Peyer's patch (tissue), 4 donors: ENCODE measurements at places on chromosomes 12 and 14. TPM values are rescaled to one million over a fixed set of nuclear protein-coding genes. Genes with fewer than 3 reads are reported as not detected.

DNA sequence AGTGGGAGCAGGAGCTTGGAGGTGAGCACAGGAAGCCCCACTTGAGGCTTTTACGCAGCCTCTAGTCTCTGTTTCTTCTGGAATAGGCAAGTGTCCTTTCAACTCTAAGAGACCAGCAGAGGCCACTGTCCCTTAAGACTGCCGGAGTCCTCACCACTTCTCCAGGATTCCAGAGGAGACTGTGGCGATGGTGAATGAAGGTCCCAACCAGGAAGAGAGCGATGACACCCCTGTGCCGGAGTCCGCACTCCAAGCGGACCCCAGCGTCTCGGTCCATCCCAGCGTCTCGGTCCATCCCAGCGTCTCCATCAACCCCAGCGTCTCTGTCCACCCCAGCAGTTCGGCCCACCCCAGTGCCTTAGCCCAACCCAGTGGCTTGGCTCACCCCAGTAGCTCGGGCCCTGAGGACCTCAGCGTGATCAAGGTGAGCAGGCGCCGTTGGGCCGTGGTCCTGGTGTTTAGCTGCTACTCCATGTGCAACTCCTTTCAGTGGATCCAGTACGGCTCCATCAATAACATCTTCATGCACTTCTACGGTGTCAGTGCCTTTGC, 442 bp downstream of the FLVCR2 start:
- peak; percentile 49 for DNase-seq

DNA sequence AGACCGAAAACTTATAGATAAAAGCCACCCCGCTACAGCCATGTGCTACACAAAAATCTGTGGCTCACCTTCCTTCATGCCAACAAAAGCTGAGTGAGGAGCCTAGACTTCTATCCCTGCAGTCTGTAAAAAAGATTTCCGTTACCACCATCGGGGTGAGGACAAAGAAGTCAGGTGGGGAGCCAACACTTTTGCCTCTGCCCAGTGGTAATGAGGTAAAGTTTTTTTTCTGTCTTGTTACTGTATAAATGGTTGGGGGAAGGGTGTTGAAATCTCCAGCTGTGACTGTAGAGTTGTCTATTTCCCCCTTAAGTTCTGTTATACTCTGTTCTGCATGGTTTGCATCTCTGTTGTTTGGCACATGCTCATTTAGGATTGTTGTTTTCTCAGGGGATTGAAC, 707.8 kb downstream of the FLRT2 start:
- no peak for DNase-seq

- DNase-seq: no peak
These were observed 78.4 kb downstream of the TTC8 start for GRCh38 chr14:88902850-88903249.

DNA sequence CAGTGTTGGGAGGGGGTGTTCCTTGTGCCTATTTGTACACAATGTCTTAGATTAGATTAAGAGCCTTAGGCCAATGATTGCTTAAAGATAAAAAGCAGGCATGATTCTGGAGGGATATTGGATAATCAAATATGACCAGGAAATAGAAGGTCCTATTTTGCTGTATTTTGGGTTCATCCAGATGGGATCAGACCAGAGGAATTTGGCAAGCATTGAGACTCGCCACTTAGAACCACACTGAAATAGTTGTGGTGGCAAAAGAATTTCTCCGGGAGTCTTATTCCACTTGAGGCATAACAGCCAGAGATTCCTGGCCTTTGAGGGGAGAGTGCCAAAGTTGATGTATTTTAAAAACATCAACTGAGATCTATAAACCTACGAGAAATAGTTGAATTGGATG, 327.2 kb downstream of the RAD51B start:
- no peak for DNase-seq

GRCh38 chr14:93010522-93011140, 87.7 kb downstream of the CHGA start:
- DNase-seq: peak; percentile 61

DNA sequence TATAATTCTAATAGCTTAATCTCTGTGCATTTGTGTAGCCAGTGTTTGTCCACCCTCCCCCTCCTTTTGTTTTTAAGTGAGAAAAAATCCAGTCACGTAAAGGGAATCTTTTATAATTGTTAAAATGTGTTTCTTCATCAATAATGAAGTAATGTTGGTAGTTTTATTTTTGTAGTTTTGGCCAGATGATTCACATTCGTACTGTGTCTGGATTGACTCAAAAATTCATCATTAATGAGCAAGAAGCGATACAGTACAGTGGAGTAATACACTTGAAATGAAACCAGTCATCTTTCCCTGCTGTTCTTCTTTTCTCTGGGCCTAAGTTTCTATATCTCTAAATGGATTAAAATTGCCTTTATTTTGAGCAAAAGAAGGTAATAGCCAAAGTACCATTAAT, 86.5 kb downstream of the SRGAP1 start:
- DNase-seq: no peak

DNA sequence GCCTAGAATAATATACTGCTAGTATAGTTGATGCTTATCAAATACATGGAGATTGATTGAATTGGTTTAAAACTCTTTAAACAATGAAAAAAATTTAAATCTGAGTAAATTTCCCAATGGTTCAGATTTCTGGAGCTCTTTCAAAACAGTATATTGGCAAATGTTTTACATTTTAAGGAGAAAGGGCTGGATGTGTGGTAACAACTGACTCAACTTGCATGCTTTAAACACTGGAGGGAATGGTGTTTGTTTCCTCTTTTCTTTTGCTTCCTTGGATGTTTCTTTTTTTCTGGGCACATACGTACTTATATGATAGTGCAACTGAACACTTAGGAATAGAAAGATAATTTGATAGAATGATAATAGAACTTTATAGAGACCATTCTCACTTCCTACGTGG, 73.8 kb upstream of the RFX4 start:
- DNase-seq: no peak

DNA sequence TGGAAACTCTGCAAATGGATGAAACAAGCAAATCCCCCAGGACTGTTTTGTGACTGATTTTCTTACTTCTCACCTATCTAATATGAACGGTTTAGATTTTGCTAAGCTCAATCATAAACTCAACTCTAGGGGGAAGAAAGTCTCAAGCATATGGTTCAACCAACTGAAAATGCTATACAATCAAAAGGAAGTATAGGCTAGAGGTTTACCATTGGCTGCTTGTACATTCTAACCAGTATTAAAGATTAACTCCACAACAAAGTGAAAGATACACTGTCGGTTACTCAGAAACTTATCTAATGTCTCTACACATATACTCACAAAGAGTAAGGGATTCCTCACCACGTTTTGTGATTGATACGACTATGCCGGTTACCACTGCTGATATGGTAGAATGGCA, 281.8 kb upstream of the SOX5 start:
- DNase-seq: no peak

DNA sequence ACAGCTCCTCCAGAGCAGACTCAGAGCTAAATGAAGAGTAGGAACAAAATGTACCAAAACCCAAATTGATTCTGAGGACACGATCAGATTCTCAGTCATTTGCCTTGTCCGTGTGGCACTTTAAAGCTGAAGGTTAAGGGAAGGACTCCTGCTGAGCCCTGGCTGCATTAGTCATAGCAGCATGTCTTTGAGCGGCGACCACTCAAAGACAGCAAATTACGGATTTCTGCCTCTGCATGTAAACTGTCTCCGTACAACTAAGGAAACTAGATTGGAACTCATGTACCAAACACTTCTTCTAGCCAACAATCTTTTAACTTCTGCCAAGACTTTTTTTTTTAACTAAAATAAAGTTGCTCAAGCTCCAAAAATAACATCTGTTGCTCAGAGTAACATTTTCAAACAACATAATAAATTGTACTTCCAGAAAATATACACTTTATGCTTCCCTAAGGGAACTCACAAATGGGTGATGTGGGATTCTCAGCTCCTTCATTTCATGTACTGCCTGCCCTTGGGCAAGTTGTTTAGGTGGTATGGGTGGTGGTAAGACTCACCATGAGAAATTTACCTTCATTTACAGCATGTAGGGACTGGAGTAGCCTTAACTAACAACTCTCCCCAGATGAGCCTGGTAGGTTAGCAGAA, 56.1 kb downstream of the RERG start:
- no peak for DNase-seq

- no peak for DNase-seq
These were observed 24.0 kb downstream of the RNF34 start for GRCh38 chr12:121423682-121424623.

- no peak for DNase-seq
These were observed 103.3 kb downstream of the C12orf75 start for GRCh38 chr12:105433804-105434203.

- no peak for DNase-seq
These were observed 107.6 kb upstream of the SYT1 start for GRCh38 chr12:78756936-78757335.

DNA sequence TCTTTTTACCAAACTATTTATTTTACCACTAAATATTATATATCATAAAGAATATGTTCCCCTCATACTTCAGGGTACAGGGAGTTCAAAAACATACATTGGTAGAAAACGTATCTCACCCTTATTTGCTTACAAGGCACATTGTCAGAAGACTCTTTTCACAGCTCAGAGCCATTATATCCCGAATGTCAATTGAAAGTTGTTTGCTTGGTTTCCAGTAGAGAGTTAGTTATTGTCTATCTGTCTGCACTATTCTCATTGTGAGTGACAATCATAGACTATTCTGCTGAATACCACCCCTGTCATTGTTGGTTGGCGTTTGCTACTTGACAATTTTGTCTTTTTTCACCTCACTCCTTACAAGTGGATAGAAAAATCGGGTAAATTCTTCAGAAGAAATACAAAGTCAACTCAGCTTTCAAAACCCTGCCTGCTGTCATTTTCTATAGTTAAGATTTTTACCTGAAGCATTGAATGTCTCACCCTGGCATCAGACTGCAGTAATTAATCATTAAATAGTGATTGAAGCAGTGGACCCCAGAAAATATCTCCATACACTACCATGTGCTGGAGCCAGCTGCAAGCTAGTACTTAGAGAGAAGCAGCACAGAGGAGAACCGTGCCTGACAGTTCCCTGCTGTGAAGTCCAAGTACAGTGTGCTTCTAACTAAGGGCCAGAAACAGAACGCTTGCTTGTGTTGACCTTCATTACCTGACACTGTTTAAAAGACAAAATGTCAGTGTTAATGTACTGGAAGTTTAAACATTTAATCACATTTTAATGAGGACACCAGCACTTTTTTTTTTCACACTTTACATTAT, 510.6 kb downstream of the RERGL start:
- DNase-seq: no peak

- no peak for DNase-seq
These were observed 35.9 kb upstream of the GSC start for GRCh38 chr14:94805680-94806288.

DNA sequence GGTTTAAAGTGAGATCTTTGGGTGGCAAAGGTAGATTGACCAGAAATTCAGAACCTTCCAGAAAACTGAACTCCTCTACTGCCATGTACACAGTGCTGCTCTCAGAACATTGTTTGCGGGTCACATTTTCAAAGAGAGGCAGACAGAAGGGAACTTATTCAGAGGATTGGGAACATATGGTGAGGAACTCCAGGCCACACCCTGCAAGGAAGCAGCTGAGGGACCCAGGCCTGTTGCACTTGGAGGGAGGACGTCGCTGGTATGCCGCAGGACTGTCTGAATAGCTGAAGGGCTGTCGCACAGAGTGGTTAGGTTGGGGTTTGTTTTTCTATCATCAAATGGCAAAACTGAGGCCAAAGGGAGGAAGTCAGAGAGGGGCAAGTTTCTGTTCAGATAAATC, 441.1 kb downstream of the DPF3 start:
- DNase-seq: no peak

- DNase-seq: no peak
These were observed 13.7 kb downstream of the PIGH start for GRCh38 chr14:67586369-67586768.

DNA sequence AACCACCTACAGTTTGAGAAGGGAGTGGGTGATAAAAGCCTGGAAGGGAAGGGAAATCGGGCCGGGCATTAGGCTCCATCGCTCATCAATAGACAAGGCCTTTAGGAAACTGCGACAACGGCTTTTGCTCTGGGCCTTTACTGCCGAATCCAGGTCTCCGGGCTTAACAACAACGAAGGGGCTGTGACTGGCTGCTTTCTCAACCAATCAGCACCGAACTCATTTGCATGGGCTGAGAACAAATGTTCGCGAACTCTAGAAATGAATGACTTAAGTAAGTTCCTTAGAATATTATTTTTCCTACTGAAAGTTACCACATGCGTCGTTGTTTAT, 261 bp upstream of the RNU7-1 start:
- peak; percentile 71 for DNase-seq

GRCh38 chr12:8622646-8623045, 10.0 kb upstream of the AICDA start:
- no peak for DNase-seq

- DNase-seq: no peak
These were observed 128.9 kb downstream of the SNAPC1 start for GRCh38 chr14:61891170-61891569.

DNA sequence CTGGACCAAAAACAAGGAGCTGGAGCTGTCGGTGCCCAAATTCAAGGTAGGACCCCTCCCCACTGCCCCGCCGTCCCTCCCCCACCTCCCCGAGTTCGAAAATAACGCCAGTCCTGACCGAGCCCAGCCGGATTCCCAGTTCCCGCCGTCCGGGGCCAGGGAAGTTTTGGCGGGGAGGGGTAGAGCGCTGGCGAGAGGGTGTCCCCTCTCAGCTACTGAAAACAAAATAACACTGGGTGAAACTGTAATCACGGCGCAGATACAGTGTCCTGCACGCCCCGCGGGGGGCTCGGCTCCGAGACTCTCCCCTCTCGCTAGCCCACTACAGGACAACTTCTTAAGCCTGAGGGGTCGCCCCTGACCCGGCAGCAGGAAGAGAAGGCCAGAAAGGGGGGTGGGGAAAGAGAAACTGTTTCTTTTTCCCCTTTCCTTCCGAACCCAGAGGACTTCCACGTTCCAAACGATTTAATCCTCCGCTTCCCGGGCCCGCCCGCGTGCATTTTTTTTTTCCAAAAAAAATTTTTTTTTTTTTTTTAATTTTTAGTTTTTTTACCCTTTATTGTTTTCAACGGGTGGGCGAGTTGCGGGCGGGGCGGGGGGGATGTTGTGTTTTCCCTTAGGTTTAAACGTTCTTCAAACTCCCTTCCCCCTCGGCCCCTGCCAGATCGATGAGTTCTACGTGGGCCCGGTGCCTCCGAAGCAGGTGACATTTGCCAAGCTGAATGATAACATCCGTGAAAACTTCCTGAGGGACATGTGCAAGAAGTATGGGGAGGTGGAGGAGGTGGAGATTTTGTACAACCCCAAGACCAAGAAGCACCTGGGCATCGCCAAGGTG, 1.6 kb downstream of the SETD1B start:
- peak; percentile 49 for DNase-seq

GRCh38 chr12:131893605-131894312, 663 bp upstream of the ULK1 start:
- DNase-seq: no peak

- no peak for DNase-seq
These were observed 18.8 kb upstream of the FAIM2 start for GRCh38 chr12:49922349-49923034.

GRCh38 chr12:52975820-52976573, 27.1 kb downstream of the KRT18 start:
- DNase-seq: no peak

- DNase-seq: no peak
These were observed 114.4 kb downstream of the LMNTD1 start for GRCh38 chr12:25438638-25439037.

NFATC4 gene
- 6.5 TPM for total RNA-seq

SYT1 gene
- 1.4 TPM for total RNA-seq

CMTM5 gene
- total RNA-seq: not detected

IAPP gene
- not detected for total RNA-seq

KLHL33 gene
- not detected for total RNA-seq

DNAJC22 gene
- total RNA-seq: 5.0 TPM

PGAM5 gene
- 26.6 TPM for total RNA-seq

ANKRD33 gene
- not detected for total RNA-seq

PPM1H gene
- 1.7 TPM for total RNA-seq

CREBL2 gene
- 28.2 TPM for total RNA-seq

AGAP2 gene
- 9.1 TPM for total RNA-seq

ACOT4 gene
- total RNA-seq: 4.7 TPM
